ENCODE measurements at places on chromosomes 4 and X.

DNA sequence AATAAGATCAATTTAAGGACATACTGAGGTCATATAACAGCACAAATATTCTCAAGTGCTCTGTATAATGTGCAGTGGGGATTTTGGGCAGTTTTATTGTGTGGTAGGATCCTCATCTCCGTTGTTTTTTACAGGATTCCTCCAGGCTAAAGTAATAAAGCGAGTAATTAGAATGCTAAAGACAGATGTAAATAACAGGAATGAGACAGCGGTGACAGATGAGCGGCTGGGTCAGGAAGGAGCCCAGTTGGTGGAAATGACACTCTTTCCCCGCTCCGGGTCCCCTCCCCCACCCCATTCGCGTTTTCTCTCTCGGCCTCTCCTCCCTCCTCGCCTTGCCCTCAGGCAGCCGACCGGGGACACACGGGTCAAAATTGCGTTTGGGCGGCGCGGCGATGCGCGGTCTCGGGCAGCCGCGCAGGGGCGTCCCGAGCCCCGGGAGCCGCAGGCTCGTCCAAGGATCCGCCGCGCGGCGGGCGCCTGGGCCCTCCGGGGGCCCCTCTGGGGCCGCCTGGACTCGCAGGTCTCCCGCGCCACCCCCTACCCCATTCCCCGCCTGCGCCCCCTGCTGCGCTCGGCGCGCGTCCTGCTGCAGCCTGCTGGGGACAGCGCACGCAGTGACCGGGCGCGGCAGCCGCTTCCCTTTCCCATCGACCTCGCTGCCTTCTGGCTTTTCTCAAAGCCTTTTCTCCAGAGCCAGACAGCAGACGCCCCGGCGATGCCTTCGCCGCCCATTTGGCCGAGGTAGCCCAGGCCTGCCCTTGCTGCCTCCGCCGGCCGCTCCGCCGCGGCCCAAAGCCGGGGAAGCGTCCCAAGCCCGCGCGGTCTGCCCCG lies 16.2 kb downstream of the POU4F2 start:
- DNase-seq = no peak

- no peak for DNase-seq
Measured at GRCh38 chrX:34487364-34487763, 169.7 kb downstream of the TMEM47 start.

DNA sequence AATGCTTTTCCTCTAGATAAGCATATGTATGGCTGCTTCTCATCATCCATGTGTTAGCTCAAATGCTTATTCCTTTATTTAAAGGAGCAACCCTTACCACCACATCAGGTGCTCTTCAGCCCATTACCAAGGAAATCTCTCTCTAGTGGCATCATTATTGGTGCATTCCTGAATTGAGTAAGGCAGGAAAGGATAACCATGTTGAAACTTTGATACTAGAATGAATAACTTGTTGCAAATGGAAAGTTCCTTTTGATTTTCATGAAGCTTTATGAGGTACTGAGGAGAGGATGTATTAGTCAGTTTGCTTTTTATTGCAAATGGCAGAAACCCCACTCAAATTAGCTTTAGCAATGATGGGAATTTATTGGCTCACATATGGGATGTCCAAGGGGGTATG lies 212.3 kb upstream of the FGF13 start:
- no peak for DNase-seq

DNA sequence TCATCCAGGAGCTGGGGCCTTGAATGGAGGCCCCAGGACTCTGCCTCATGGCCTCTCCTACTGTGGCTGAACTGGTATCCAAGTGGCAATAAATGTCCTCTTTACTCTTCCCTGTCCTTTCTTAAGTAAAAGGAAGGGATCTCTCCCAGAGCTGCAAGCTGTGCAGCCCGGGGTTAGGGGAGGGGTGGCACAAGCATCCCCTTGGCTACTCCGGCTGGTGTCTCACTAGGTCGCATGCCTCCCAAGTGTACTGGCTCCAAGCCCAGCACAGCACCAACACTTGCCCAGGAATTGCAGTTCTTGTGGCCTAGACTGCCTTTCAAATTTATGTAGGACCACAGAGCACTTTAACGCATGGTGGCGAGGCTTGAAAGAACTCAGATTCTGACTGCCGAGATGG lies 44.7 kb upstream of the MED14 start:
- no peak for DNase-seq

DNA sequence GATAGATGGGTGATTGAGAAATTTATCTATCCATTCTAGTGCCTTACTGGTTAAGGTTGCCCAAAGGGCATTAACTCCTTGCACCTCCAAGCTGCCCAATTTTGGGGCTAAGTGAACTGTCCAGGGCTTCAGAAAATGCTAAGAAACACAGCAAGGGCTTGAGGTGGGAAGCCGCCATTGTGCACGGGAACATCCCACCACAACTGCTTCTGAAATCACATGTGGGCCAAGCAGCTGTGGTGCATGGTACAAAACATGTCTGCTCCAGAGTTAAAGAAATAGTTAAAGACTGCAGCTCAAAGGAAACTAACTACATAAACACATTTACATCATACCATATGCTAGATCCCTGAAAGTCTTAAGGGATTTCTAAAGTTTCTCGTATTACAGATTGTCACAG lies 144.3 kb upstream of the NDST3 start:
- DNase-seq = no peak

GRCh38 chr4:102612824-102613366 lies 111.7 kb downstream of the NFKB1 start:
- peak; percentile 76 for DNase-seq

DNA sequence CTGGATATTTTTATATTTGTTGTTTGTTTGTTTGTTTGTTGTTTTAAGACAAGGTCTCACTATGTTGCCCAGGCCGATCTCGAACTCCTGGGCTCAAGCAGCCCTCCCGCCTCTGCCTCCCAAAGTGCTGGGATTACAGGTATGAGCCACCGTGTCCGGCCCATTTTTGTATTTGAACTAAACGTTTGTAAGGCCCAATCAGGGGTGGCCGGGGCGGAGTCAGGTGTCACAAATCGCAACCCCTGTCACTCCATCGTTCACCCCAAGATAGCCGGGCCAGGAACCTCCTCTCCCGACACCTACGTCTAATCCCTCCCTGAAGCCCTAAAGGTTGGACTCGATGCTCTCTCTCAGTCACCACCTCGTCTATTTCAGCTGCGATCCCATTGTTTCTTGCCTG lies 722 bp upstream of the EFHC2 start:
- no peak for DNase-seq

- DNase-seq = no peak
Measured at GRCh38 chrX:126658447-126658846, 105.8 kb upstream of the DCAF12L1 start.

- DNase-seq = no peak
Measured at GRCh38 chr4:1573830-1574459, 110.2 kb downstream of the FAM53A start.

DNA sequence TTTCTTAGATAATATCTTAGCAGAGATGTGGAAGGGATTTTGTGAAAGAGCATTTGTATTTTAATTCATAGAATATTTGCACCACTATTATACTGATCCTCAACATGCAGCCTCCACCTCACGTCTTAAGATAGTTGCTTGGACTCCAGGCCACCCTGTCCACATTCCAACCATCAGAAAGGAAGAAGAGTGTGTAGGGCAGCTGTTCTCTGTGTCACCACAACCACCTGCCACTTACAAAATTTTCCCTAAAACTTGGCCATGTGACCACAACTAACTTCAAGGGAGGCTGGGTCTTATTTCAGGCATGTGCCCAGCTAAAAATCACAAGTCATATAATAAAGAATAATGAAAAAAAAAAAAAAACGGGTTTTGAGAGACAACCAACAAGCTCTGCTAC lies 528.1 kb downstream of the RAB28 start:
- no peak for DNase-seq

DNA sequence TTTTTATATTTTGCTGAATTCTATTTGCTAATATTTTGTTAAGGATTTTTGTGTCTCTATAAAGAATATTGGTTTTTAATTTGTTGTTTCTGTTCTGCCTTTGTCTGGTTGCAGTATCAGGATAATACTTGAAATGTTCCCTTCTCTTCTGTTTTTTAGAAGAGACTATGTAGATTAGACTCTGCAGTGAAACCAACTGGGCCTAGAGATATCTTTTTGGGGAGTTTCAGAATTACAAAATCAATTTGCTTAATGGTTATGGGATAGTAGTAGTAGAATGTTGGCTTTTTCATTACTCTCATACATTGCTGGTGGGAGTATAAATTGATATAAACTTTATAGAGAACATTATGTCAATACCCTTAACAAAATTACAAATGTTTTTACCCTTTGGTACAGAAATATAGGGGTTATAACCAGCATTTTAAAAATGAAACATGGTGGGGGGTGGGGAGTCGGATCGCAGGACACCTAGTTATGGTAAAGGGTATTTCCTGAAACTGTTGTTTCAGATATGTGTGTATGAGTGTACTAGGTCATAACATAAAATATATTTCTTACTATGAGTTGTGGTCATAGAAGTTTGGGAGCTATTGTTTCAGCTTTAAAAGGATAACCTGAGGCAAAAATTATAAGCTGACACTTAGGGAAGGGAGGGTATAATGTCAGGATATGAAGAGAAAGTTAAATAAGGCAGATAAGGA lies 29.0 kb downstream of the CLOCK start:
- no peak for DNase-seq

GRCh38 chrX:13689741-13690211 lies 848 bp downstream of the RAB9A start:
- DNase-seq = no peak

DNA sequence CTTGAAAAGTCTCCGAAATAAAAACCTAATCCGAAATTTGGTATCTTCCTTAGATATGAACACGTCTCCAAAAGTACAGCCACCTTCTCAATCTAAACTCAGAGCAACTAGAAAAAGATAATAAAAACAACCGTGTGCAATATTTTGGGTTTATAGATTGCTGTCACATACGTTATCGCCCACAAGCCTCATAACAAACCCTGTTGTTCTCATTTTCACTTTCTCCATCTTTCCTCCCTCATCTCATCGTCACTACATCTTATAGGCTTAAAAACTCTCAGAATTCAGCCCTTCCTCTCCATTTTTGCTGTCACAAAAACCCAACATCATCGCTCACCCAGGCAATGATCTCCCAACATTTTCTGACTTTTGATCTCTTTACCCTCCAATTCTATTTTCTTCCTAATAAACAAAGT lies 448 bp upstream of the SCFD2 start:
- DNase-seq = no peak

GRCh38 chr4:7781993-7782392 lies 157.7 kb downstream of the AFAP1 start:
- DNase-seq = no peak

DNA sequence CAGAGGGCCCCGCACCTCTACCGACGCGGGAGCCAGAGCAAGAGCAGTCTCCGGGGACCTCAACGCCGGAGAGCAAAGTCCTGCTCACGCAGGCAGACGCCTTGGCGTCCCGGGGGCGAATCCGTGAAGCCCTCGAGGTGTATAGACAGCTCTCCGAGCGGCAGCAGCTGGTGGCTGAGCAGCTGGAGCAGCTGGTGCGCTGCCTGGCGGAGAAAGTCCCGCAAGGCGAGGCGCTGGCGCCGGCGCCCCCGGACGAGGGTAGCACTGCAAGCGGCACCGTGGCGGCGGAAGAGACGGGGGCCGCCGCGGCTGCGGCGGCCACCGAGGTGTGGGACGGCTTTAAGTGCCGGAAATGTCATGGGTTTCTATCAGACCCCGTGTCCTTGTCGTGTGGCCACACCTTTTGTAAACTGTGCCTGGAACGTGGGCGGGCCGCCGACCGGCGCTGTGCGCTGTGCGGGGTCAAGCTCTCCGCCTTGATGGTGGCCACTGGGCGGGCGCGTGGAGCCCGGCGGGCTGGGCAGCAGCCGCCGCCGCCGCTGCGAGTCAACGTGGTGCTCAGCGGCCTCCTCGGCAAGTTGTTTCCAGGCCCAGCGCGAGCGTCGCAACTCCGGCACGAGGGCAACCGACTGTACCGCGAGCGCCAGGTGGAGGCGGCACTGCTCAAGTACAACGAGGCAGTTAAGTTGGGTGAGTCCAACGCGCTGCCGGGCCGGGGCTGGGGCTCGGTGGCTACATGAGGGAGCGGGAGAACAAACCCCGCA lies 672 bp downstream of the LONRF3 start:
- no peak for DNase-seq

GRCh38 chr4:167614866-167615265 lies 380.6 kb upstream of the SPOCK3 start:
- DNase-seq = peak; percentile 18

- no peak for DNase-seq
Measured at GRCh38 chrX:31506928-31507327, 435.1 kb upstream of the FTHL17 start.

DNA sequence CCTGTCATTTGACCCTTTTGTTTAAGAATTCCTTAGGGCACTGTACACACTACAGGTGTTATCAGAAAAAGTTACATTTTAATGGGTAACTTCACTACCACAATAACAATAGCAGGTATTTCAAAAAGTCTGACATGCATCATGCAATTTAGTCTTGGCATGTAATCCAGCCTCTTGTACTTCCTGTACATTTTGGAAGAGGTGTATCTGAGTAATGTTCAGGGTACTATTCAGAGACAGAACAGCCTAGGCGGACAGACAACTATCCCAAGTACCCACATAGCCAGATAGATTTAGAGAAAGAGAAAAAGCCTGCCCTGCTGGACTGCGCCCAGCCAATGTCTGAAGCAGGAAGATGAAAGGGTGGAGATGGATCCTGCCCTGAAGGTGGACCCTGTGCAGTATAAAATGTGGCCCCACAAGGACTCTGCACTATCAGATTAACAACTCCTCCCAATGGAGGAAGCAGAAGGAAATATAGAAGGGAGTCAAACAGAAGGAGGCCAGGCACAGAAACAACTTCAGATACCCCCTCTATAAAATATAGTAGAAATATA lies 8.5 kb downstream of the UGT2B7 start:
- no peak for DNase-seq

DNA sequence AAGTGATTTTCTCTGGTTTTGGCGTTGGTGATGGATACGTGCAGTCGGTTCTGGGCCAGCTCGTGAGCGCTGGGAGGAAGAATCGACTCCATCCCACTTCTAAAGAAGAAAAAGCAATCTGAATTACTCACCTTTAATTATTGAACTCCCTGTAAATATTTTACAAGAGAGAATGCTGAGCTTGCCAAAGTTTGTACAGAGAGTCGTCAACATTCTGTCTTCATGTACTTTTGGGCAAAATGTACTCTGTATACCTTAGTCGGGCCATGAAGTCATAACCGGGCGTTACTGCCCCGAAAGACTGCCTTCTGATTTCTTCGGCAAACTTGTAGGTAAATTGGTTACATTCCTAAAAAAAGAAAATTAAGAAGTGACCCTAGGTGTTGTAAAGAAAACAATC lies 5.5 kb downstream of the PNPLA4 start:
- DNase-seq = no peak

GRCh38 chrX:16885628-16886027 lies 15.5 kb upstream of the RBBP7 start:
- DNase-seq = no peak

DNA sequence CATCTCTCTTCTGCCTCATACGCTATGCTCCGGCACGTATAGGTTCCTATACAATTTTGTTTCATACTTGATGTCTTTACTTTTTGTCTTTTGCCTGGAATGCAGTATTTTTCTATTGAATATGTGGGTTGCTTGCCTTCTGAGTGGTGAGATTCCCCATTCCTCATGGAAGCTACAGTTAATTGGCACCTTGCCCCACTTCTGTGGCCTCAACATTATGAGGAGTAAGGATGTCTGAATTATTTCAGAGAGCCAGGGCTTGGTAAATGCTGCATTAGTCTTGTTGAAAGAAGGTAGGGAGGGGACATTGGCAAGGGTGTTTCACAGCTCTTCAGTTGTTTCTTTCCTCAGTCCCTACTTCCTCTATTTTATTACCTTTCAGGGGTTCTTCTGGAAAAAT lies 23.0 kb downstream of the CDKL5 start:
- DNase-seq = no peak
